Activated naive CD4-positive, alpha-beta T cell treated with anti-CD3 and anti-CD28 coated beads, Interleukin-2, amount 50 U/mL, for 16 hours (primary cell): ENCODE measurements at places on chromosomes 16 and 17.

- DNase-seq = no peak
Observed at GRCh38 chr17:78724544-78724943, 57.5 kb downstream of the CYTH1 start.

- DNase-seq = no peak
Observed at GRCh38 chr17:80168371-80168770, 1.5 kb upstream of the CARD14 start.

DNA sequence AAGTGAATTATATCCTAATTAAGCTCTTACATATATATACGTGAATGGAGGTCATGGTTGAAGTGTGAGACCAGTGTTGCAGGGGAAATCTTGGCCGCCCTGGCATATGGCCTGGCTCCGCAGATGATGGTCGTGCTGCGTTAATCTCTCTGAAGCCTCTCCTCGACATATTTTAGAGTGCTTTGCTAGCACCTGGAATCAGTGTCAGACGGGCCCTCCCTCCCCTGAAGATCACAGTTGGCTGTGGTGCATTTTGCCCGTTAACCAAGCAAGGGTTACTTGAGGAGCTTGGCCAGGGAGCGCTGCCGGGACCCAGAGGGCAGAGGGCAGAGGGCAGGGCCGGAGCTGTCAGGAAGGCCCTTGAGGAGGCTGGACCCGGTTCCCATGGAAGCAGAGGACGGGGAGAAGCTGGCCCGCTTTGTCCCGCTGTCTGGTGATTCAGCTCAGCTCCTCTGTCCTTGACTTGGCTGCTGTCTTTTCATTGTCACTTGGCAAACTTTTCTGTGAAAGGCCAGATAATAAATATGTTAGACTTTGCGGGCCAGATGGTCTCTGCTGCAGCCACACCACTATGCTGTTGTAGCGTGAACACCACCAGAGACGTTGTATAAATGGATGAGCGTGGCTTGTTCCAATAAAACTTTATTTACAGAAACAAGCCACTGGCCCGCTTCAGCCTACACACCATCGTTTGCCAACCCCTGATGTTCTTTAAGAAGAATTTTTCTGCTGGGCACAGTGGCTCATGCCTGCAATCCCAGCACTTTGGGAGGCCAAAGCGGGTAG, 32.3 kb downstream of the CIBAR2 start:
- no peak for DNase-seq

DNA sequence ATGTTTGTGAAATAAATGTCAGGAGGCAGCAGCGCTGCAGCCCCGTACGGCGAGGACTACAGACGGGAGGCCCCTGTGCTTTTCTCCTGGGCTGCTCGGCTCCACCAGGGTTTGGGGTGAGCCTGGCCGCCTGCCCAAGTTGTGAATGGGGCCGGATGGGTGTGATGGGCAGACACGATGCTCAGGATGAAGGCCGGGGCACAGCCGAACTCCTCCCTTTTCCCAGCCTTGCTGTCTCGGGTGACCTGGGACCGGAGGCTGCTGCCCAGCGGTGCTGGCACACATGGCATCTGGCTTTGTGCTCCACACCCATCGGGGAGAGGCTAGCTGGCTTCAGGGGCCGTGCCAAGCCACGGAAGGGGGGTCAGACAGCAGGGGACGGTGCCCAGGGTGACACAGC, 34.2 kb upstream of the ZFPM1 start:
- DNase-seq = no peak

GRCh38 chr17:41116297-41116696, 1.9 kb downstream of the KRTAP4-11 start:
- no peak for DNase-seq

- no peak for DNase-seq
Observed at GRCh38 chr17:68428498-68429172, 28.7 kb downstream of the WIPI1 start.

DNA sequence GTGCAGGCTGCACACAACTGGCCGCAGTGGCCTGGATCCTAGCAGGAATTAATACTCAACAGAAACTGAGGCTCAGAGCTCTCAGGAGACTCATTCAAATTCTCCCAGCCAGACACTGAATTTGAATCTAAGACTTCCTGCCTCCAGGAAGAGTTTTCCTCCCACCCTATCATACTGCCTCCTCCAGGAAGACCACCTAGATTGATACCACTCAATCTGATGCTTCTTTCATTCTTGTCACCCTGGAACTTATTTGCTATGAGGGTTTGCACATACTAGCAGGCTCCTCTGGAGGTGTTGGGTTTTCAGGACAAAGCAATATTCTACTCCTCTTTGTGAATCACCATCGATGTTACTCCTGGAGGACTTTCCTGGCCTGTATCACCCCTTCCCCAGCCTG, 5.7 kb upstream of the RPL38 start:
- DNase-seq = no peak

GRCh38 chr17:49645654-49646053, 32.2 kb downstream of the SPOP start:
- no peak for DNase-seq

DNA sequence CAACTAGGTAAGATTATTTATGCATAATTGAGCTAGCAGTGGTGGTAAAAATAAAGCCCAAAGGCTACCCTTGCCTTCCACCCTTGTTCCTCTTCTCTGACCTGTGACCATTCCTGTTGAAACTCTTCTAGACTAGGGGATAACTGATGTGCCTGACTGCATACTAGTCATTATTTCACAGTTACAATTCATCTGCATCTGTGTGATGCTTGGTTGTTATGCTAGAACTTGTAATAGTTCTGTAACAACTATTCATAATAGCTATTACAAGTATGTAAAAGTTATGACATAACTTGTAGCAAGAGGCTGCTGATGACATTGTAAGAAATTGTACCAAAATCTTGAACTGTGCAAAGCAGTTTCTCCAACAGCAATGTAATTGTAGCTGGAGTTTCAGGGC, 2.4 kb upstream of the VAC14 start:
- no peak for DNase-seq

DNA sequence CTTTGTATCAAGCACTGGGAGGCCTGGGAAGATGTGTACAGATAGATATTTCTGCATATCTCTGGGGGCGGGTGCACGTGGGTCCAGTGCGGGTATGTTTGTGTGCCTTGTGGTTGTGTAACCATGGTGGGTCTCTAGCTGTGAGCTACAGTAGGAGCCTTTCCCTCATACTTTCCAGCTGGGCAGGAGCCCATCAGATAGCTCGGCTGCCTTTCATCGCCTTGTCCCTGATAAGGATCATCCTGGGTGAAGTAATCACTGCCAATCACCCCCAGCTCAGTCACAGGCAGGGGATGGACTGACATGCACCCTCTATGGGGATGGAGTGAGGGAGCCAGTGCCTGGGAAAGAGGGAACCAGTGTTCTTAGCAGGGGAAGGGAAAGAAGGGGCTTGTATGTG, 3.2 kb upstream of the SCRN2 start:
- DNase-seq = no peak

DNA sequence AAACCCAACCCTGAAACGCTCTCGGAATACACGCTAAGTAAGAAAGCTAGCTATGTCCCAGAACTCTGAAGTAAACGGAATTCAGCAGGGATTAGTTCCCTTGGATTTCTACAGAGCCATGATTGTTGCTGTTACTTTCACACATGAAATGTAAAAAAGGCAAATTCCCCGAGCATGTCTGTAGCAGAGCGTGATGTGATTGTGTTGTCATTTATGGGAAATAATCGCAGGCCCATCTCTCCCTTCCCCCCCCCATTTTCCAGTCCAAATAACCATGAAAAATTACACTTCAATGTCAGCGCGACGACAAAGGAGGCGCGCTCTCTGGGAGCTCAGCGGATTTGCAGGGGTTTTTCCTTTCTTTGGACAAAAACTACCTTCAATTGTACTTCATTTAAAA, 209.0 kb downstream of the ZFHX3 start:
- DNase-seq = no peak
